HCT116 (cell line): ENCODE measurements at places on chromosomes 3 and 15. TPM values are rescaled to one million over a fixed set of nuclear protein-coding genes. Genes with fewer than 3 reads are reported as not detected.

The GPR176 gene
- 1.7 TPM for total RNA-seq

The ARGFX gene
- not detected for total RNA-seq

The PLAAT1 gene
- total RNA-seq, result not detected

The CCDC191 gene
- total RNA-seq, result 4.1 TPM

The NUP210 gene
- total RNA-seq, result 74.9 TPM

The RHOV gene
- 6.0 TPM for total RNA-seq
